Stimulated activated CD8-positive, alpha-beta memory T cell treated with anti-CD3 and anti-CD28 coated beads, Interleukin-15, amount 100 ng/mL, for 24 hours (primary cell): ENCODE measurements at places on chromosomes 13 and 19.
A peak's percentile ranks its signal among the peaks of the same experiment; 100 is the strongest.

DNA sequence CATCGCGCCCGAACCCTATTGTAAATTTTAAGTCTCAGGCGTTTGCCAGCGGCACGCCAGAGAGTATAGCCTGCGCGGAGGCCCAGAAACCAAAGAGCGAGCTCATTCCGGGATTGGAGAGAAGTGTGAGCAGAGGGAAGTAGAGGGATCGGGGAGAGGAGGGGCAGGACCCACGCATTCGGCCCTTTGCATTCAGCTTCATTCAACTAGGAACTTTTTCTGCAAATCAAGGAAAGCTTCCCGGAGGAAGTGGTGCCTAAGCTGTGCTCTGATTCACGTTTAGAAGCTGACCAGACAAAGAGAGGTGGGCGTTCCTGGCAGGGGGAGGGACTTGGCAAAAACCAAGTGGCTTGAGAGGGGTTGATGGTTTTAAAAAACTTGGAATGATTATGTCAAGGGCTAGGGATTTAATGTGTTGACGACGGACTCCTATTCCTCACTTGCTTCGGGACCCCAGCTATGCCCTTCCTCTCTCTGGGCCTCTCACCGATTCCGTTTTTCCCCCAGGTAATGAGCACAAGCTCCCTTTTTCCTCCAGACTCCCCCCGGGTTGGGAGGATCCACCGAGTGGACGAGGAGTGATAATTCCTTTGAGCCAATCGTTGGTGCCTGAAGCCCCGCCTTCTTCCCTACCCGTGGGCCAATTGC, 811 bp upstream of the PRMT1 start:
- DNase-seq = no peak

DNA sequence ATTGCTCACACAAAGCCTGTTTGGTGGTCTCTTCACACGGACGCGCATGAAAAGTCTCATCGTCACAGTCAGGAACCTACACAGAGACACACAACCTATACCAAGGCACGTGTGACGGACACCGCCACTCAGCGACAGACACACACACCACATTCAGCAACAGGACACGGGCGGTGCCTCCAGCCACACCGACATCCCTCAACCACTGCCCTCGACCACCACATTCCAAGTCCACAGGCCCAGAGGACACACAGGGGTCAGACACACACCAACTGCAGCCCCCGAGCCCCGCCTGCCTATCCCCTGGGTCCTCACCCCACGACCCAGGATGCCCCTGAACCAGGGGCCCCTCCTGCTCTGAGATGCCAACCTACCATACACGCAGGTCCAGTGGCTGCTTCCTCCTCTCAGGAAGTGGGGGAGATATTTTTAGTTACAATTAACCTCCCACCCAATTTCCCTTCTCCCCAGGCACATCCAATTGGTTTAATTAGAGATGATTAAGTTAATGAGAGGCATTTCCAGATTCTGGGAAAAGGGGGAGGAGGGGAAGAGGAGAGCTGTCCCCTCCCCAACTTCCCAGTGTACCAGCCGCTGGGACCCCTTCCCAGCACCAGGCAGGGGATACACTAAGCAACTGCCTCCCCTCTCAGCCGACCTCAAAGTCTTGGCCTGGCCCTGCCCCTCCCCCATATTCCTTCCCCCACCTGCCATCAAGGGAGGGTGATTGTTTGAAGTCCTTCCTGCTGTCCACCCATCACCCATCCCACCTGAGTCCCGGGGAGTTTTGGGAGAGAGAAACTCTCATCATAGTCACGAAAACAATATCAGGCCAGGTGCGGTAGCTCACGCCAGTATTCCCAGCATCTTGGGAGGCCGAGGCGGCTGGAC, 20.4 kb downstream of the MEIS3 start:
- no peak for DNase-seq

- no peak for DNase-seq
Observed at GRCh38 chr13:113369189-113369588, 5.3 kb upstream of the GRTP1 start.

DNA sequence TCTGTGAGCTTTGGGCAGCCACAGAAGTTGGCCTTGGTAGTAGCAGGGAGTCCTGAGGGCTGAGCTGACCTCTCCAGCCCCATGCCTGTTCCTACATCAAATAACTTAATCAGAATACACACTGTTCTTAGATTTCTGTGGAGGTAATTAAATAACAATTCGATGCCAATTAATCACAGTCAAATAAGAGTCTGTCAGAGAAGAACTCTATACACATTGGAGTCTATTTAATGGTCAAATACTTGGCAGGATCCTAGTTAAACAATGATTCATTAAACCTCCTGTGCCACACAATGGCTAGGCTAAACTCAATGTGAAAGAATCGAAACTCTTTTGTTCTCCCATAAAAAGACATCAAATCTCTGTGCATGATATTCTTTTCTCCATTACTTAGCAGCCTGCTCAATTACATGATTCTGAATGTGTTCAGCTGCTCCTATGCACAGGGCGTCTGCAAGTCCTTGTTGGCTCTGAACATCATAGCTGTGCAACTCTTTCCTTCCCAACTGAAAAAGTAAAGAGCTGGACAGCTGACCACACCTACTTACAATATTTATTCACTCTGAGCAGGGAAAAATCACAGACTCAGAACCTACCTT, 173.1 kb downstream of the ABCC4 start:
- no peak for DNase-seq

DNA sequence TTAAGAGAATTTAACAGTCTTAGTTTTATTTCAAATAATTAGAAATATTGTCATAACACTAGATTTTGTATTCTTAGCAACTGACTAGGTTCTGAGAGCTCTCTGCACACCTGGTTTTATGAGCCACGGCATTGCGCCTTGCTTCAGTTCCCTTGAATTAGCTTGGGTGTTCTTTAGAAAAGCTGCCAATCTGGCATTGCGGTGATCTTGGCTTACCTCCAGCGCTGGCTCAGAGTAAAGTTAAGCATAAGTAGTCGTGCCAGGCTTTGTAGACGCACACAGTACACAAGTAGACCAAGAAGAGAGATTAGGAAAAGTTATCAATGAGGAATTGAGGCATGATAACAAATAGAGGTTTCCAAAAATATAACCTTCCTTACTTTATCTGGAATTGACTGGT, 45.7 kb downstream of the TPP2 start:
- no peak for DNase-seq

DNA sequence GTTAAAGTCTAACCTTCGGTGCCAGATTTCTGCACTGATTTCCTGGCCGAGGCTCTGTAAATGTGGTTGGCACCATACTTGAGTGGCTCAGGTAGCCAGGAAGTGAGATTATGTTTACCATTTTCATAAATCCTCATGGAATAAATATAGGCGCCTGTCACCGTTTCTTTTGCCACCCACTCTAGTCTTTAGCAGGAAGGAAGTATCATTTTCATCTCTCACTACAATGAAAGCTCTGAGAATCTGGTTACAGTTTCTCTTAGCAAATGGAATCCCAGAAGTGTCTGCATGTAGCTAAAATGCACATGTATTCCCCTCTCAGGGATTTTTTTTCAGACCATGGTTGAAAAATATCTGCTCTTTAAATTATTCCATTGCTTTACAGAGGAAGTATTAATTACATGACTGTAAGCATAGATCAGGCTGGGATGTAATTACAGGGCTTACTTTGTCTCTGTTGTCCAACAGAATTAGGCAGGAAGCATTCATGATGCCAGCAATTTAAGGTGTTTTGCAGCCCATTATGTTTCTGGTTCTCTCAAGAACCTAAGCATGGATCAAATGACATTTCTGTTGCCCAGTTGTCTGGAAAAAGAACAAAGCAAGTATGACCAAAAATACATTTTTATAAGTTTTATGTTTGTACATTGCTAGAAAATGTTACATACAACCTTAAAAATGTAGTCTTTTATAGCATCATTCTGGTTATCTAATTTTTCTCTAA, 221.7 kb upstream of the SPRY2 start:
- no peak for DNase-seq

DNA sequence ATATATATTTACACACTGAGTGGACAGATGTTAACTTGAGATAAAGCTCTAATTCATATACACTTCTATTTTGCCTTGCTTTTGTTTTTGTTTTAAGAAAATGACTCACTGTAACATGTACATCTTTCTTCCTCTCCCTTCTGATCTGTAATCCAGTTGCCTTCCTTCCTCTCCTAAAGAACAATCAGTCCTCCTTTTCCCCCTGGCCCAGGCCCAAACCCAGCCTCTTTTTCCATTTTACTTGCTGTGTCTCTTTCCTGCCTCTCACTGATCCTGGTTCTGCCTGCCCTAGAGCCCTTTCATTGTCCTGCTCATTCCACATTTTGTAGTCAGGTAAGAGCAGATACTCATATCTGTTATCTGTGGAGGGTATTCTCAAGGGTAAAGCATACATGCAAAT, 50.8 kb downstream of the ZAR1L start:
- DNase-seq = no peak

GRCh38 chr13:44738463-44738862, 162.3 kb upstream of the TSC22D1 start:
- DNase-seq = no peak

GRCh38 chr13:21039097-21039800, 22.1 kb downstream of the LATS2 start:
- no peak for DNase-seq

DNA sequence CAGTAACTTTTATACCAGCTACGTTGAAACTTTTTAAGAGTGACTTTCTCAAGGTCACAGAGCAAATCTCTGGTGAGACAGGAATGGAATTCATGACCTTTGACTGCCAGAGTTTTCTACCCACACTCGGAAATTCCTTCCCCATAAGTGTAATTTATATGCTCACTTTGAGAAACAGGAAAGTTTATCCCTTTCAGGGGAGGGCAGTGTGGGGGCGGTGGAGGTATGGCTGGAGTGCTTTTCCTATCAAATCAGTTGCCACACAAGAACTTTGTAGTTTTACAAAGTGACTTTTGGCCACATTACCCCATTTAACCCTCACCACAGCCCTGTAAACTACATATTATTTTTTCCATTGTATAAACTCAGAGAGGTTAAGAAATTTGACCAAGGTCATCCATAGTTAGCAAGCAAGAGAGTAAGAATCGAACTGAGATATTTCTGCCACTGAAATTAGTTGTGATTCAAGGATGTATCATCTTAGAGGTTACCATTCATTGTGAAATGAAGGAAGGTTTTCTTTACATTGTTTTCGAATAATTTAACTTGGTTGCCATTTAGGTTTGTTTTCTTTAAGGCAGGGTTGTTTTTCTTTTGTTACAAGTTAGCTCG, 5.9 kb downstream of the KLF12 start:
- DNase-seq = no peak

DNA sequence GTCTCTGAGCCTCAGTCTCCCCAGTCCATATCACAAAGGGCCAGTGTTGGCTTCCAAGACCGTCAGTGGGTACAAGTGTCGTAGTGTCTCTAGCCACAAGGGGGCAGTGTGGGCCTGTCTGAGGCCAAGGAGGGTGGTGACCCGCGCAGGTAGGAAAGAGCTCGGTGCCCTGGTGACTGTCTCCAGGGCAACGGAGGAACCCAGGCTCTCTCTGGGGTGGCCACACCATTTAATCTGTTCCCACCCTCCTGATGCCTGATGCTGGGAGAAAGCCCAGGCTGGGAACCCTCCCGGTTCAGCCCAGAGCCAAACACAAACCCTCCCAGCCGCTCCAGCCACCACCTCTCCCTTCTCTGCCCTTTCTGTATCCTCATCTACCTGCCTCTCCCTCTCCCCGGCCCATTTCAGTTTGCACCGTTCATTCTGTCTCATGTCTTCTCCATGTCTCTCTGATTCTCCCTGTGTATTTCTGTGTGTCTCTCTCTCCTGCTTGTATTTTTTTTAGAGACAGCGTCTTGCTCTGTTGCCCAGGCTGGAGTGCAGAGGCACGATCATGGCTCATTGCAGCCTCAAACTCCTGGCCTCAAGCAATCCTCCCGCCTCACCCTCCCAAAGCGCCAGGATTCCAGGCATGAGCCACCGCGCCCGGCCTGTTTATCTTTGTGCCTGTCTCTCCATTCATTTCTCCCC, 17.5 kb upstream of the MEIS3 start:
- DNase-seq = peak; percentile 73

DNA sequence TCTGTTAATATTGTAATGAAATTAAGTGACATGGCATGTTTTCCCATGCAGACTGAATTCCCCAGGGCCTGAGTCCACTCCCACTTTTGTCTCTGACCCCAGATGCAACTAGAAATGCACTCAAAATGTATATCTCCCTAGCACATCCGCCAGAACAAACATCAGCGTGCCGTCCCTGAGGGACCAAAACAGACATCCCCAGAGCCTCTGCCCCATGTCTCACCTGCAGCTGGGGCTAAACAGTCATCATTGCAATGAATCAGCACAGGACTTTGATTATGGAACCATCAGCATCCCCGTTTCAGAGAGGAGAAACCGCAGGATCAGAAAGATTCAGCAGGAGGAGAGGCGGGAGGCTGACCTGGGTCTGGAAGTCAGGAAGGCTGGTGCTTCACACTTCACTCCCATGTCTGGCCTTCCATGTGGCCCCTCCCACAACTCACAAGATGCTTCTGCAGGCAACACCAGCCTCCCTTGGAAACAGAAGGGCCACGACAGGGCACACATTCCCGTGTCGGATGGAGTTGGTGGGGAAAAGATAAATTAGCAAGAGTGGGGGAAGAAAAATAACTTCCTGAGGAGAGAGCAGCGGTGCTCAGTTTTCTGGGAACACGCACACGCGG, 130.6 kb upstream of the VSTM2B start:
- no peak for DNase-seq

GRCh38 chr13:75417012-75417384, 65.0 kb downstream of the TBC1D4 start:
- DNase-seq = no peak

DNA sequence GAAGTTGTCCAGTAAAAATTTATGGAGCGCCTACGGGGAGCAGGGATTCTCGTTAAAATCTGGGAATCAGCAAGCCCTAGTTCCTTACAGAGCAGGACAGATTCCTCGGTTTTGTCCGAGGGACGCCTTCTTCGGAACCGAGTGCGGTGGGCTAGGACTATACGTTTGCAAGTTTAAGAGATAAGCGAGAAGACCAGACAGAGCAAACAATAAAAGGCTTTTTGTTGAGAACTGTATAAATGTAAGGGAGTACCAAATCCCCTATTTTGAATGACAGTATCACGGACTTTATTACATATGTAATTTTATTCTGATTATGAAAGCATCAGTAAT, 971 bp upstream of the ANKRD10 start:
- DNase-seq = no peak

- no peak for DNase-seq
Observed at GRCh38 chr13:88764103-88764502, 1092.9 kb downstream of the SLITRK5 start.

DNA sequence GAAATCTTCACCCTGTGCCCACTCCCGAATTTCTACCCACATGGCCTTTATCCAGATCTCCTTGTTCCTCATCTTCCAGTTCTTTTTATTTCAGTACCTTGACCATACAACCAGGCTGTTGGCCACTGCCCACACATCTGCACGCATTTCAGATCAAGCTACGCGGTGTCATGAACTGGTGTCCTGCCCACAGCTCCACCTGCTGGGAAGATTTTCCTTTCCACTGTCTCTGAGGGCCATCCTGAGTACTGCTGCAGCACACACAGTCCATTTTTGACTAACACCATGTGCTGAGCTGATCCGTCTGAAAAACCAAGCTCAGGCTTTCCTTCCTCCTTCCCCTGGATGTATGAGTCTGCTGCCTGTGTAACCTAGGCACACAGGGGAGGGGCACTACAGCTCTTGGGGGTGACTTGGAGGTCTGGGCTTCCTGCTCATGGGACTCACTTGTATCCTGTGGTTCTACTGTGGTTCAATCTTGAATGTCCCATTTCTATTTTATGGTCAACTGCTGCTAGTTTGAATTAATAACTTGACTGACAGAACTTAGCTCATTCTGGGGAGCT, 71.9 kb downstream of the WASF3 start:
- no peak for DNase-seq
